ENCODE measurements at places on chromosomes 7 and 10.

- DNase-seq: no peak
Measured at GRCh38 chr10:70115948-70116682, 16.5 kb downstream of the AIFM2 start.

DNA sequence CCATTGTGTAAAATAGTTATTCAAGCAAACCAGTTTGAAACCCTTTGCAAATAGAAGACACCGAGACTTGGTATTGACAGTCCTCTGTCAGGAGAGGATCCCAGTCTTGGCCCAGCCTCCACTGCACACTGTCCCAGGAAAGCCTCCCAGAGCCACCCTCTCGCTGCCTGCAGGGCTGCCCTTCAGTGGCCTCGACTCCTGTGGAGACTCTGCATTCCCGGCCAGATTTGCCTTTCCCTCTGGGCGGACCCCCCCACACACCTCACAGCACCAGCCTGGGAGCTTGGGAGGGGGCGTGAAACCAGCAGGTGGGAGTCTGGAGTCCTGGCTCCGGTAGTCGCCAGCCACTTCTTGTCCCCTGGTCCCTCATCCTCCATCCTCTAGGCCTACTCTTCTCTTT is 48.7 kb downstream of the GRK5 start:
- DNase-seq: no peak

DNA sequence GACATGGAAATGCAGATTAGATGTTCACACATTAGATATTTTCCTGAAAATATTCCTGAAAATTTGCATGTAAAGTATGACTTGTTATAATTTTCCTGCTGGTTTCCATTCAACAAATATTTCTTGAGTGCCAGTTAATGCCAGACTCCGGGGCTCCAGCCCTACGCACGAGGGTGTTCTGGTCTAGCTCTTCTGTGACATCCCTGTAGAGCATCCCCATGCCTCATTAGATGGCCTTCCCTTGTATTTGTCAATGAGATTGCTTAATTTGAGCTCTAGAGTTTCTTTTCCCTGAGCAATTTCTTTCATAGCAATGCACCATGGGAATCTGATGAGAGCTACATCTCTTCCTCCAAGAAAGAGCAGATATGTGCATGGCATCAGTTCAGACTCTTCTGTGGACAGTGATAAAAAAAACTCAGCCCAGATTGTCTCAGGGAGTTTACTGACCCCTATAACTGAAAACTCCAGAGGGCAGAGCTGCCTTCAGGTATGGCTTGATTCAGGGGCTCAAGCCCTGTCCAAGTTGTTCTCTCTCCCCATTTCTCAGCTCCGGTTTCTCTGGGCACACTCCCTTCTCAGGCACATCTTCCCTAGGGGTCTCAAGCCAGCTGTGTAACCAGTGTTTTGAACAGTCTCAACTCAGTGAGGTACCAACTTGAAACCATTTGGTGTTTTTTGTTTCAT is 96.7 kb downstream of the PARP12 start:
- no peak for DNase-seq

GRCh38 chr7:87767827-87768226 is 108.3 kb downstream of the SLC25A40 start:
- no peak for DNase-seq

Data from right renal cortex interstitium (tissue), 3 donors.